ENCODE measurements at places on chromosomes 7 and 10.

DNA sequence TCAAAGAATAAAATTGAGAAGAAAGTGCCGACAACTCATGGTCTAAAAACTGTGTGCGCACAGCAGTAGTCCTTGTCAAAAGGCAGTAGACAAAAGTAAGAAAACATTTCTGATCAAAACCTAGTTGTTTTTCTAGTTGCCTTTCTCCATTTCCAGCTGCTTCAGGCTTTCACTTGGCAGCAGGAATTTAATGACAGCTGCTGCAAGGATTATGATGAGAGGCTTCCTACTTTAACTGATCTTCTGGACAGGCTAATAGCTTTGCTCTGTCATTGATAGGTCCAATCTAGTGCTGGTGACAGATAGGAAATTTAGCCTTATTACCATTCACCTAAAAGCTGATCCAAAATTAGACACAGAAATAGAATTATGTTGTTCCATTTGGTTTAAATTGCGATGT lies 110.7 kb upstream of the SEMA3C start:
- DNase-seq: no peak

DNA sequence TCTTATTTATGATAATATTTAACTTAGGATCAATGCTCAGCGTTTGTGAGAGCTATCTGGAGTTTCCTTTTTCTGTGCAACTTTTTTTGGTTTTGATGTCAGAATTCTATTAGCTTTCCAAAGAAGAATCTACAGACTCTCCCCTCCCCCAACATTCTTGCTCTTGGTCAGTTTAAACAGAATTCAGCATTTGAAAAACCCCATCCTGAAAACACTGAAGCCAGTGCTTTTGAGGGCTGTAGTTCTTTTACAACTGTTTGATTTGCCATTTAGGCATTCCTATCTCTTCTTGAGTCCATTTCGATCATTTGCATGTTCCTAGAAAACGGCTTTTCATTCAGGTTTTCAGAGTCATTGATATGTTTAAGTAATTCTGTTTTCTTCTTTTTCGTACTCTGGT lies 15.6 kb upstream of the CXCL12 start:
- no peak for DNase-seq

- DNase-seq: no peak
Measured at GRCh38 chr10:72525277-72525676, 100.6 kb downstream of the MICU1 start.

DNA sequence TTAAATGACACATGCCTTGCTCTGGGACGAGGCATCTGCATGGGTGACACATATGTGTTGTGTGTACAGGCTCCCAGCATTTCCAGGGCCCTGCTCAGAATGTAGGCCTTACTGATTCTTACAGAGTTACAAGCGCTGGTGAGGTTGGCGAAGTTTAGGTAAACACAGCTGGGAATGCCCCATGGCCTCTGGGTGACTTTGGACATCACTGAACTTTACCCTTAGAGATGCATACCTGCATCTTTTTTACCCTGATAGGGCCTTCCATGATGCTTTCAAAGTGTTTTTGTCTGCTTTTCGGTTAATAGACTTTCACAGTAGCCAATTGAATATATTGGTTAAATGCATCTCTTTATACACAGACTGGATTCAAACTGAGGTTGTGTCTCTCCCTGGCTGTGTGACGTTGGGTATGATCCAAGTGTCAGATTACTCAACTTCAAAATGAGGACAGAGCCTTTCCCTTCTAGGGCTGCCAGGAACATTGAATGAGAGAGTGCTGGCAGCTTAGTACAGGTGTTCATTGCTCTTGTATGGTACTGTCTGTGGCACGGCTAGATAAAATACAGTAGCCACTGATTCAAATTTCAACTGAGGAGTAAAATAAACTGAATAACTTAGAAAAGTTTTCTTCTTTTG lies 29.5 kb downstream of the EGFR start:
- DNase-seq: no peak

- no peak for DNase-seq
Measured at GRCh38 chr7:140883378-140883777, 41.4 kb downstream of the BRAF start.

DNA sequence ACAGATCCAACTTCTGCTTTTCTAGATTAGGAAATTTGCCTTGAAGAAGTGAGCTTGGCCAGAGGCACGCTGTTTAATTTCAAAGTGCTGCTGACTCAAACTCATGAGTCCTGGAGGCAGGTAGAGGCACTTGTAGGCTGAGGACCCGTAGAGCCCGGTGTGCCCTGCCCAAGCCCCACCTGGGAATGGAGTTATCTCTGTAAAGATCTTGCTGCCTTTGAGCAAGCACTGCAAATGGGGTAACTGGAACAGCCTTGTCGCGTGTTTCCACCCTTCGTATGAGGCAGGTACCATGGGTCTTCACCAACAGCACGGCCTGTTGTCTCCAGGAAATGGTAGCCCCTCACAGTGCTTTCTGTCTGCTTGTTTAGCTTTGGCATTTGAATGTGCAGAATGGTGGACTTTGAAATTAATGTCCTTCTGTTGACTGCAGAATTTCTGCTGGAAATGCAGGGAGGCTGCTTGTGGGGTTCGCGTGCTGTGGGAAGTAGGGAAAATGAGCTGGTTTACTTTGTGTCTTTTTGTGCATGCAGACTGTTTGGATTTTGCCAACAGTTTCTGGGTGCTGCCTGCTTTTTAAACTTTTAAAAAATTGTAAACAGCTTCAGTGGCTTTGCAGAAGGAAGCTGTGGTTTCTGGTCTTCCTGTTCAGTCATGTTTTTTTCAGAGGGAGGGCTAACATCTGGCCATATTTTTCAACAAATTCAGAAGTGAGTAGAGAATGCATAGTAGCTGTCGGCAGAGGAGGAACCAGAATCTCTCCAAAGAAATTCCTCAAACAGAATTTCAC lies 27.2 kb downstream of the CCM2 start:
- DNase-seq: no peak

- DNase-seq: no peak
Measured at GRCh38 chr10:13822490-13822889, 235.7 kb downstream of the PRPF18 start.

DNA sequence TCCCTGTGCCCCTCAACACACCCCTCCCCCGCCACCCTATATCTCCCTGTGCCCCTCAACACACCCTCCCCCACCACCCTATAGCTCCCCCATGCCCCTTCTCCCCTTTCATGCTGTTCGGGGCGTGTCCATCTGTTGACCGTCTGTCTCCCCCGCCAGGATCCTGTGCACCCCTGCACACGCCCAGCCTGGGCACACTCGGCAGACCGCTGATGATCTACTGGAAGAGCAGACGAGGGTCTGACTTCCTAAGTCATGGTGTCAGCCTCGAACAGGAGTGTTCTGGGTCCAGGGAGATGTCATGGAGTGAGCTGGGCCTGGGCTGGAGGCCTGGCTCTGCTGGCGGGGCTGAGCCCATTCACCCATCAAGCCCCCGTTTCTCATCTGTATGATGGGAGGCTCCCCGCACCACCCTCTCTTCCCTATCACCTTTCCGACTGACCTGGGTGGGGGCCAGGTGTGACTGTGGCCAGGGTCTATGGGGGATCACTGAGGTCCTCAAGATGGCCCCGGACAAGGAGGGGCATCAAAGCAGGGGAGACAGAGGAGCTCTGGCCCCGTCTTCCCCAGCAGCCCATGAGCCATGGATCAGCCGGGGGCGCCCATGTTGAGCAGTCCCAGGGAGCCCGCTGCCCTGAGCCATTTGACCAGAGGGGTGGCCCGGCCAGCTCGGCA lies 48.3 kb downstream of the PDGFA start:
- no peak for DNase-seq

DNA sequence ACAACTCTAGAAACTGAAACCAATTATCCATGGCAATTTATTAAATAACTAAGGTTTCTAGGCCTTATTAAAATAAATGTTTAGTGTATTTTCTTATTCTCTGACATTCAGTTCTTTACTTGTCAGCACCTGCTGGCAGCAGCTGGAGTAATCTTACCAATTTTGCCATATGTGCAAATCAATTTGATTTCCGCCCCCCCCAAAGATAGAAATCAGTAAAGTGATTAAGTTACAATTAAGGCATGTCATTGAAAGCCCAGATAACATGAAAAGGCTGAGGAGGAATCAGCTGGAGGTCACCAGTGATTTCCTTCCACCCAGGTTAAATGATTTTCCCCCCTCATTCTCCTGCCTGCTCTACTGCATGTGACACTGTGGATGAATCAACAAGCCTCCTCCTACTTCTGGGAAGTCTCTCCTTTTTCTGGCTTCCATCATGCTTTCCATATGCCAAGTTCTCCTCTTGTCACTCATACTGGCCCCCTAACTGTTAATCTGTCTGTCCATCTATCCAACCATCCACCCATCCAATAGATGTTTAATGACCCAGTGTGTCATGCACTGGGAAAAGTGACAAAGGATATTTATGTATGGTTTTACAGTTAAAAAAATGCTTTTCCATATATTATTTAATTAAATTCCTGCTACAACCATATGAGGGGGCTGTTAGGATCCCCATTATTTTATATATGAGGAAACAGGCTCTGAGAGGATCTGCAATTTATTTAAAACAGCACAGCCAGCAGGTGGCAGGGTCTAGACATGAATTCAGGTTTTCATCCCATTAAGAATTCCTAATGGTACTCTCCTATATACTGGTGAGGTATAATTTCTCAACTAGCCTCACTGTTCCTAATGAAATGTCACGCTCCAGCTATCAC lies 116.5 kb downstream of the ATXN7L1 start:
- peak; percentile 48 for DNase-seq

GRCh38 chr7:128725531-128725930 lies 13.6 kb upstream of the CALU start:
- no peak for DNase-seq

- no peak for DNase-seq
Measured at GRCh38 chr10:114375047-114375446, 29.3 kb downstream of the AFAP1L2 start.

DNA sequence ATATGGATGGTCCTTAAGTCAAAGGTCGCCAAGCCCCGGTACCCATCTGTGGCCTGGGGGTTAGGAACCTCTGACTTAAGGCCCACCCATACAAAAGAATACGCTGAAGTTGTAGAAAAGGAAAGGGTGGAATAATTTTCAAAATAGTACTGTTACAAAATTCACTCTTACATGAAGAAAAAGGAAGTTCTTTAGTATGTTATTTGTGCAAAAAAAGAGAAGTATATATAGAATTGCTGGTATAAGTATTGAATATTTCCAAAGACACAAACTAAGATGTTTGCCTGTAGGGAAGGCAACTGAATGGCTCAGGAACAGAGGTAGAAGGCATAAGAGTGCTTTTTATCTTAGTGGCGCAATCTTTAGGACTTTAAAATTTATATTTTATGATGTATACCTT lies 78.7 kb downstream of the PRLHR start:
- no peak for DNase-seq

- DNase-seq: no peak
Measured at GRCh38 chr7:114650491-114650890, 235.9 kb downstream of the FOXP2 start.

- DNase-seq: no peak
Measured at GRCh38 chr7:118420888-118421287, 196.4 kb downstream of the ANKRD7 start.

DNA sequence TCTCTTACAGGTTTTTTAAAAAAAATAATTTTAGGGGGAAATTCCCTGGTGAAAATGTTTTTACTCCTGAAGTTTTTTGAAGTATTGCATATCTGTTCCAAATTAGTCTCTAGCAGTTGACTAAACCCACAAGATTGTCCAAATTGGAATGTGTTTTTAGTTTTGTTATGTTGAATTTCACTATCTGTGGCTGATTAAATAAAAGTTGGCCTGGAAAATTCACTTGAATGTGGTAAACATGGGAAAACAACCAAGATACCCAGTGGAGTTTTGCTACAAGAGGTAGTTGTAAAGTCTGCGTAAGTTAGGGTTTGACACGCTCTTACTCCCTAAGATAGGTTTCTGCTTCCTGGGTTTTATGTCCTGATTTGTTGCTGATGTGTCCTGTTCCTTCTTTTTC lies 3.3 kb downstream of the TSGA13 start:
- DNase-seq: no peak

- peak; percentile 36 for DNase-seq
Measured at GRCh38 chr7:32881074-32881982, 10.2 kb downstream of the KBTBD2 start.
